ENCODE measurements at places on chromosomes 16 and 17.

DNA sequence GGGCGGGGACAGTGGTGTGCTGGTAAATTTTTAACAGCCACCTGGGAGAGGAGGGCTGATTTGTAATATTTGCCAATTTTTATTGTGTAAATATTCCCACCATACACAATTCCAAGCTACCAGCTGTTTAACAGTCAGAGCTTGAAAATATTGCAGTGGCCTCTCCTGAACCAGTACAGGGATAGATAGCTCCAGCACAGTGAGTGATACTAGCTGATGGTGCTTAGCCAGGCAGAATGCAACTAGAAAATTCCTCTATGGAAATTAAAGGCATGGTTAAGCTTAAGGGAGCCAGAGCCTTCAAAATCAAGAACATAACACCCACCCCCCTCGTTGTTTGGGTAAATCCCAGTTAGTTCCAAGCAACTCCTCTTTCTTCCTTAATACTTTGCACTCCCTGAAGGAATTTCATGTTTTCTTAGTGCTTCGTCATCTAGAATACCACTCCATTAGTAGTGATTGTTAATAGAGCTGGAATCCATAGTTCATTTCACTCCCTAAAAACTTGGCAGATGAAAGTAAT, 96.6 kb downstream of the CYB561 start:
- no peak for DNase-seq

DNA sequence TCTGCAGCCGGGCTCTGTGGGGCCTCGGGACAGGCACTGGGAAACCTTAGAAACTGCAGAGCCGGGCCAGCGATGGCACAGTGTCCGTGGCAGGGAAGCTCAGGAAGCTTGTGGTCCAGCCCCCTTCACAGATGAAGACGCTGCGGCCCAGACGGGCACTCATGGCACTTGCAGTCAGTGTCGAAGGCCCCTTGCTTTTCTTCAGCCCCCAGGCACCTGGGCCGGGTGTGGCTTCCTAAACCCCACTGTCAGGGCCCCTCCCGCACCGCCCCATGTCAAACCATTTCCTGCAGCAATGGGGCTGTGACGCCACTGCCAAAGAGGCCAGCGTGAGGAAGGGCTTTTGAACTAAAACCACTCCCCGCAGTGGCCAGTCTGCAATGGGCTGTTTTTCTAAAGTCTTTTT, 164.0 kb downstream of the LAT start:
- peak; percentile 80 for DNase-seq

- DNase-seq: no peak
These were observed 60.8 kb downstream of the PARN start for GRCh38 chr16:14569213-14569612.

DNA sequence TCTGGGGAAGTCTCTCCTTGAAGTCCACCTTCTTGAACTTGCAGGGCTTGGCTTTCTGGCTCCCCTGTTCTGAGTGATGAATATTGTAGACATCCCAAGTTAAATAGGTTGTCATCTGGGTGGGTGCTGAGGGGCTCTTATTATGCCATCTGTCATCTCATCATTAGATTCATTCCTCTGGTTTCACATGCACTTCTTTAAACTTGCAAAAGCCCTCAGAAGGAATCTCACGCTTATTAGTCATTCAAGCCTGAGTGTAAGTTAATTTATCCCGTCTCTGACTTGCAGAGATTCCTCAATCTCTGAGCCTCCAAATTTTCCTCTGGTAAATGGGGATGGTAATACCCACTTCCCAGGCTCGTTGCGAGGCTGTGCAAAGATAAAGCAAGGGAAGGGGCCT, 5.7 kb downstream of the MGAT5B start:
- no peak for DNase-seq

GRCh38 chr17:39666601-39667261, 1.5 kb upstream of the PNMT start:
- DNase-seq: no peak

GRCh38 chr17:1496869-1497268, 4.4 kb upstream of the MYO1C start:
- no peak for DNase-seq

DNA sequence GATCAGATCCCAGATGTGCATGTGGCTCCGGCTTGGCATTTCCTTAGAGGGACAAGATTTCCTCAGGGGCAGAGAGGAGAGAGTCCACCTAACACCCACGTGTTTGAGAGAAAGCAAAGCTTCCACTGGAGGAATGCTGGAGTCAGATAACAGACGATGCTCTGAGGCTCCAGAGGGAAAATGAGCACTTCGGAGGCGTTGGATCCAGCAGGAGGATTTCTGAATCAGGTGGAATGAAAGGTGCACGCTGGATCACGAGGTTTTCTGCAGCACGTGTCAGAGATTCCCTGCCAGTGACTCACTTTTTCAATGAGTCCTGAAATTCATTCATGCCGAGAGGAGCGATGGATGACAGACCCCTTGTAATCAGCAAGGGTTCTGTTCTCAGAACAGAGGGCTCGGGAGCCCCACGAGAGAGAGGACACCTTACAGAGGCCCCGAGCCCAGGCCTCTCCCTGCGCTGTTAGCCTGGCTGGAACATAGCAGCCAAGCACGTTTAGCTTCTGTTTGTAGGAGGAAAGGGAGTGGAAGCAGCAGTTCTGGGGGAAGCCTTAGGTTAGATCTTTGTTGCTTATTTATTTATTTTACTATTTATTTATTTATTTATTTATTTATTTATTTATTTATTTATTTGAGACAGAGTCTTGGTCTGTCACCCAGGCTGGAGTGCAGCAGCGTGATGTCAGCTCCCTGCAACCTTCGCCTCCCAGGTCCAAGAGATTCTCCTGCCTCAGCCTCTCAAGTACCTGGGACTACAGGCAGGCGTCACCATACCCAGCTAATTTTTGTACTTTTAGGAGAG, 49.3 kb upstream of the JPH3 start:
- no peak for DNase-seq

DNA sequence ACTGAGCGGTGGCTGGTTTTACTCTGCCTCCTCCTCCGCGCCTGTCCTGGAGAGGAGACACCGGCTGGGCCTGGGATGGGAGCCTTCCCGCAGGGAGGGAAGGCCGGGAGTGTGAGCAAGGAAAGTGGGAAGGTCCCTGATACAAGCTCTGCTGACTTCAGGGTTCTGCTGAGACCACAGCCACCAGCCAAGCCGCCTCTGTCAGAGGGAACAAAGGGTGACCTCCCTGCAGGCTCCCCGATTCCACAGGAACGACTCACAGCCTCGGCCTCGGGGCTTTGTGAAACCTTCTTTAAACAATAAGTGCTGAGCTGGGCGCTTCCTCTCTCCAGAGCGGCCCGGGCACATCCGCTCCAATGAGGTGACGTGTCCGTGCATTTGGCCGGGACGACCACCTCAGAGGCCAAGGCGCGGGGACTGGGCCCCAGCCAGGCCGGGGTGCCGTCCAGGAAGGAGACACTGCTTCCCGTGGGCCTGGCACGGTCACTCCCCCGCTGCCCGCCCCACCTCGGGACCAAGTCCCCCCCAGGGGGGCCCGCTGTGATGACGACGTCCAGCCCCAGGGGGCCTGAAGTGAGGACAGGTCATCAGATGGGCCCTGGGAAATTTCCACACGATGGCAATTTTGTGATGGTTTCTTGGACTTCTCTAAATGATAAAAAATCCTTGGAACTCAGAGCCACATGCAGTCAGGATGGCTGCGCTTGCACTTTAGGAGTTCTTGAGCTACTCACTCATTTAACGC, 11.8 kb upstream of the CIBAR2 start:
- no peak for DNase-seq

DNA sequence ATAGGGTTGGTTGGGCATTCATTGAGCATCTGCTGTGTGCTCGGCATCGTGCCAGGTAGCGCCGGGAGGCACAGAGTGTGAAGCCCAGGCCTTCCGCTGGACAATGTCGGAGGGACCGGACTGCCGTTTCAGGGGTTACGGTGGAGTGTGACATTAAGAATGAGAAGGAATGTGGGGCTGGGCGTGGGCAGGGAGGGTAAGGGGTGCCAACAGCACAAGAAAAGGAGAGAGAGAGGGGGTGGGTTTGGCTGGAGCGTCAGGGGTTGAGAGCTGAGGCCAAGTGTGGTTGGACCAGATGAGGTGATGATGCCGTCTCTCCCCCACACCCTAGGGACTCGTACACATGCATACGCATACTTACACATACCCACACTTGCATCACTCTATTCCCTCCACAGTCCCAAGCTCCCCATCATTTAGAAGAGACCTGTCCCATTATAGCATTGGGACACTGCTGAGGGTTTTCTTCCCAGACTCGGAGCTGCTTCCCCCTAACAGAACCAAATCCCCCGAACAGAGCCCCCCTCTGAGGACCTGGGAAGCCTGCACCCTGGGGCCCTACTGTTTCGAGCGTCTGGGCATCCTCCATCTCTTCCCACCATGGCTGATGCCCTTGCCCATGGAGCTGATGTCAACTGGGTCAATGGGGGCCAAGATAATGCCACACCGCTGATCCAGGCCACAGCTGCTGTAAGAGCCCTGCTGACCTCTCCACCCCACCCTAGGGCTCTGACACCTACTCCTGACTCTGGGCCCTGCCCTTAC, 3.3 kb upstream of the KCTD11 start:
- DNase-seq: no peak

GRCh38 chr16:67429799-67430503, 970 bp upstream of the HSD11B2 start:
- no peak for DNase-seq

DNA sequence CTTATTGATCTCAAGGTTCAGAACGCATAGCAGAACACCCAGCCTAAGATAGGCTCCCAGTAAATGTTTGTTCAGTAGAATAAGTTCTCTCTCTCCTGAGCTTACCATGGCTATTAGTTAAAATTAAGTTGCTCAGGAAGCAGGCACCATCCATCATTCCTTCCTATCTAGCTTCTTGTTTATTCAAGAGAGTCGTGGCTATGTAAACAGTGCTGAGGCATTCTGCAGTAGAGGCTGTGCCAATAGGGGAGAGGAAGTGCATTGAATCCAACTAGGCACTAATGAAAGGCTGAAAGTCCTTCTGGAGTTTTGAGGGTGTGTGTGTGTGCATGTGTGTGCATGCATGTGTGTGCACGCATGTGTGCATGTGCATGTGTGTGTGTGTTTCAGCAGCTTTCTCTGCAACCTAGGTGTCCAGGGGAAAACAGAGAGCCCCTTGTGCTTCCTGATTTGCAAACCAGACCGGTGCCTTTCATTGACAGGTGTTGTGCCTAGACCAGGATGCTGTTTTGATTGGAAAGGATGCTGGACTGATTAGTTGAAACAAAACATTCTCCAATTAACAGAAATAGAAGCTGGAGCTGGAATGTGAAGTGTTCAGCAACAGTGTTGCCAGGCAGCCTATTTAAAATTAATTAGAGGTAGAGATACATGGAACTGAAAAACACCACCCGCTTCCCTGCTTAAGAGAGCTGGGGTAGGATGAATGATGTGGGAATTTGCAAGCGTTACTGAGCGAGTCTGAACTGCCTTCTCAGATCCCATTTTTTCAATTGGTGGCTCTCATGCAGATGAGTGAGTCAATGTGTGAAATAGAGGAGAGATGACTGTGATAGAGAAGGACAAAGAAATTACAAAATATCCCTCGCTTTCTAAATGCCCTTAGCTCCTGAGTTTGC, 103.3 kb upstream of the CLEC3A start:
- no peak for DNase-seq

DNA sequence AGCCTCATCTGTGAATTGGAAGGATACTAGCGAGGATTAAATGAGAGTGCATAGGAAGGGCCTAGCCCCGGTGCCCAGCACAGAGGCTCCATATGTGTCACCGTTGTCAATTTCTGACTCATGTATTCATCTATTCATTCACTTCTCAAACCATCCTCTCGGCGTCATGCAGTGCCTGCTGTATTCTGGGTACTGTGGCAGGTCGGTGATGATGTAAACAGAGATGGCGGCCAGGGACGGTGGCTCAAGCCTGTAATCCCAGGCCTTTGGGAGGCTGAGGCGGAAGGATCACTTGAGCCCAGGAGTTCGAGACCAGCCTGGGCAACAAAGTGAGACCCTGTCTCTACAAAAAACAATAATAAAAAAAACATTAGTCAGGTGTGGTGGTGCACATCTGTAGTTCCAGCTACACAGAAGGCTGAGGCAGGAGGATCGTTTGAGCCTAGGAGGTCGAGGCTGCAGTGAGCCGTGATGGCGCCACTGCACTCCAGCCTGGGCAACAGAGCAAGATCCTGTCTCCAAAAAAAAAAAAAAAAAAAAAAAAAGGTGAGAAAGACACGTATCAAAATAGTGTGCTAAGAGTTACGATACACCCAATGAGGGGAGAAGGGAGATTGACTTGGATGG, 4.3 kb upstream of the PPP1R1B start:
- no peak for DNase-seq

DNA sequence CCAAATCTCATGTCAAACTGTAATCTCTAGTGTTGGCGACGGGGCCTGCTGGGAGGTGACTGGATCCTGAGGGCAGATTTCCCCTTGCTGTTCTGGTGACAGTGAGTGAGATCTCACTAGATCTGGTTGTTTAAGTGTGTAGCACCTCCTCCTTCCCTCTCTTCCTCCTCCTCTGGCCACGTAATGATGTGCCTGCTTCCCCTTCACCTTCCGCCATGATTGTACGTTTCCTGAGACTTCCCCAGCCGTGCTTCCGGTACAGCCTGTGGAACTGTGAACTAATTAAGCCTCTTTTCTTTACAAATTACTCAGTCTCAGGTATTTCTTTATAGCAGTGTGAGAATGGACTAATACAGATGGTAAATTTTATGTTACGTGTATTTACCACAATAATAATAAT, 49.2 kb downstream of the METTL16 start:
- no peak for DNase-seq

DNA sequence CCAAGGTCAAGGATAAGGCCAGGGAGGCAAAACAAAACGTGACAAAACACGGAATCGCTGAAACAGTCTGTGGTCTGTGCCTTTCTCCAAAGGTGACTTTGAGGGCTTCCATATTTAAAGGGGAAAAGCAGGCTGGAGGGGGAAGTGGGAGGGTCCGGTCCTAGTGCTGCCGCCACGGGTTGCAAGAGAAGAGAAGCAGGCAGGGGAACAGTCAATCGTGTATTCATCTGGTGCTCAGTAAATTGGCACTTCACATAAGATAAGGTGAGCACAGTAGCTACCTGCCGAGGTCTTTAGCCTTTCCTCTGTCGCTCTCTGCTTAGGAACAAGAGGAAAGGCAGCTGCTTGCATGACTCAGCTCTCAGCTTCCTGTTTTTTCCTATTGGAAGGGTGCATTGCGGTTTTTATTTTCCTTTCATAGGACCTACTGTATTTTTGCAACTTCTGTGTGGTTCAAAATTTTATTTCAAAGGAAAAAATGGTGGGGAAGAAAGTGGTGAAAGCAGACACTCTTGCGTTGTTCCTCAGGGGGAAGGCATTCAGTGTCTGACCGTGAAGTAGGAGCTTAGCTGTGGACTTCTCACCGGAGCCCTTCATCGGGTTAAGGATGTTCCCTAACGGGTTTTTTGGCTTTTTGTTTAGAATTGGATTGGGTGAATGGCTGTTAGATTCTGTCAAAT, 7.1 kb upstream of the LGALS3BP start:
- no peak for DNase-seq

GRCh38 chr17:81116704-81117103, 48.6 kb upstream of the PVALEF start:
- no peak for DNase-seq
